ENCODE measurements at places on chromosomes 4 and X. TPM values are rescaled to one million over a fixed set of nuclear protein-coding genes. Genes with fewer than 3 reads are reported as not detected.

GRCh38 chrX:137025930-137026329 is 7.9 kb downstream of the GPR101 start:
- no peak for DNase-seq

The RNF175 gene
- polyA plus RNA-seq = not detected

The MSANTD1 gene
- polyA plus RNA-seq = 0.33 TPM

- no peak for DNase-seq
Measured at GRCh38 chrX:53318766-53319353, 37.5 kb upstream of the IQSEC2 start.

GRCh38 chrX:72132456-72132855 is 741 bp upstream of the RTL5 start:
- no peak for DNase-seq

GRCh38 chr4:74714611-74715130 is 79.7 kb downstream of the BTC start:
- no peak for DNase-seq

DNA sequence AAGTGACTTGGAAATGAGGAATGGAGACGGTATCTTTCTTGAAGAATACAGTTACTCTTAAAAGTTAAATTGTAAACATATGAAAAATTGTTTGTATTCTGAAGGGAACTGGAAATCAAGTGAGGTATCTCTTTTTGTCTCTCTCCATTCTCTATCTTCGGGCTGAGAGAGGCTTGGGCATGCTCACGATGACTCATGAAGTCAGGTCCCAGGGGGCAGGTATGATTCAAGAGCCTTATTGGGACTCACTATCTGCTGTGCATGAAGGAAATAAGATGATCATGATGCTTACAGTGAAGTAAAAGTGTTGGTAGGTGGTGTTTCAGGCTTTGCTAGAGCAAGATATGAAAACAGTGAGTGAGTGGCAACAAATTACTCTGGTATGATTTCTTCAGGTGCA is 200.4 kb upstream of the PITX2 start:
- no peak for DNase-seq

DNA sequence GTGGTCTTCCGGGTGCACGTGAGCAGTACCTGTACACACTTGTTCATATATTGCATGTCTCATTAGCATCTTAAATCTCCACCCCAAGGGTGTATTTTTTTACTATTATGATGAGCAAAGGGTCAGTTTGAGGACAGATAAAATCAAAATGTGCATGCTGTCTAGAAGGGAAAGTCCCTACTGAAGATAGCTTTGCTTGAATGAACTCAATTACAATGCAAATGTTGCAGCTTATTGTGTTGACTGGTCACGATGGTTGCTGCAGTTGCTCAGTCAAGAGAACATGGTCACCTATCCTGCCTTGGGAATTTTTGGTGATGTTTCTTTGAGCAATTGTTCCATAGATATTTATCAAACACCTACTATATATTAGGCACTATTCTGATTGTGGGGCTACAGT is 103.8 kb upstream of the MID1IP1 start:
- no peak for DNase-seq

- DNase-seq = peak; percentile 55
Measured at GRCh38 chr4:2253160-2254084, 8.5 kb downstream of the MXD4 start.

The CPZ gene
- polyA plus RNA-seq = 0.82 TPM

DNA sequence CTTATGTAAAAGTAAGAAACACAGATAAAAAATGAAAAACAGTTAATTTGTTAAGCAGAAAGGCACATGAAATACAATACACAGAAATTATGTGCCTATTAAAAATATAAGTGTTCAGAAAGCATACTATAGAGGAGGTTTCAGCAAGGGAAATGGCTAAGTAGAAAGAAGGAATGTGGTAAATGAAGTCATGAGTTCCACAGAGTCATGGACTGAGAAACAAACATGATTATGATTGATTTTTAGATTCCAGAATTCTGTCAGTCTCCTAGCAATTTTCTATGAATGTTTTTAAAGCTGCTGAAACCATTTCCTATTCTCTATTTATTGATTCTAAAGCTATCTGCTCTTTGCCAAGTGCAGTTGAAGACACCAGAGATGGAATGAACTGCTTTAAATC is 1398.4 kb downstream of the ARAP2 start:
- DNase-seq = no peak

DNA sequence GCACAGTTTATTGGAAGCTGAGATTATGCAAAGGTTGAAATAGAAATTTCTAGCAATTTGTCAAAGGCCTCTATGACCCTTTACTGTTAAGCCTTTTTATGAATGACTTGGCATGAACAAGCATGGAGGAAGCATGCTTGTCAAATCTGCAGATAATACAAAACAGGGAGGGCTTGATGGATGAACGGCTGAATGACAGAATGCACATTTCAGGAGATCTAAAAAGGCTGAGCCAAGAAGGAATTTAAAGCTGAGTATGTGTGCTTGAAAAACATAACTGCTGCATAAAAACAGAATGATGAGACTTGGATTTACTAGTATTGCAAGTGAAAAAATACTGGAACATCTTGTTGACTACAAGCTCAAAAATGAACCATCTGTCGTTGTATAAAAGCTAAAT is 29.0 kb upstream of the UBE2K start:
- no peak for DNase-seq

The SERTM2 gene
- polyA plus RNA-seq = not detected

- DNase-seq = no peak
Measured at GRCh38 chr4:126850286-126850685, 782.5 kb upstream of the INTU start.

- no peak for DNase-seq
Measured at GRCh38 chrX:8390771-8391170, 73.9 kb upstream of the VCX3B start.

DNA sequence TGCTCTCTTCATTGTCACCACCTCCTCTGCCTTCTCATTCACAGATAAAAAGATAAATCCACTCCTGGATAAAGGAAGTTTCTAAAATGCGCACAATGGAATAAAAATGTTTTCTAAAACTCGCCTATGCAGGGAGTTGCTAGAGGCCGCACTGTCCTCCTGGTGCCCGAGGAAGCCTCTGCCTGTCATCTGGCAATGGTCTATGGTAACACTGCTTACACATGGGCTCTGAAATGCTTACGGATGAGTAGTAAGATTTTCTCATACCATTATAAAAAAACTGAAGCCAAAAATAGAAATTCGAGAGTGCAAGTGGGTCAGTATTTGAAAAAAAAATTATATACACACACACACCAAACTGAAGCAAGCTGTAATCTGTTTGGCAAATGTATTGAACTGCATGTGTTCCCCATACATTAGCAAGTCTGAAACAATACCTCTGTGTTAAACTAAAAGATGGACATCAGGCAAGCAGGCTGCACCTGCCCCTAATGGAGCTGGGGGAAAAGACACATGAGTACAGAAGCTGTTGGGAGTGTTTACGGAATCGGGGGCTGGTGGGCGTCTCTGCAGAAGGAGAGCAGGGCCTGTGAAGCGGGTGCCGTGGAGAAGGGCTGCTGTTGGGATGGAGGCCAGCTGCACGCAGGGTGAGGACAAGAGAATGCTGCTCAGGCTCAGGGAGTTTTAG is 103.3 kb upstream of the FAT1 start:
- no peak for DNase-seq

The GRSF1 gene
- 46.1 TPM for polyA plus RNA-seq

- no peak for DNase-seq
Measured at GRCh38 chr4:125115941-125116340, 198.8 kb upstream of the FAT4 start.

- no peak for DNase-seq
Measured at GRCh38 chr4:154478128-154478527, 13.5 kb downstream of the DCHS2 start.

DNA sequence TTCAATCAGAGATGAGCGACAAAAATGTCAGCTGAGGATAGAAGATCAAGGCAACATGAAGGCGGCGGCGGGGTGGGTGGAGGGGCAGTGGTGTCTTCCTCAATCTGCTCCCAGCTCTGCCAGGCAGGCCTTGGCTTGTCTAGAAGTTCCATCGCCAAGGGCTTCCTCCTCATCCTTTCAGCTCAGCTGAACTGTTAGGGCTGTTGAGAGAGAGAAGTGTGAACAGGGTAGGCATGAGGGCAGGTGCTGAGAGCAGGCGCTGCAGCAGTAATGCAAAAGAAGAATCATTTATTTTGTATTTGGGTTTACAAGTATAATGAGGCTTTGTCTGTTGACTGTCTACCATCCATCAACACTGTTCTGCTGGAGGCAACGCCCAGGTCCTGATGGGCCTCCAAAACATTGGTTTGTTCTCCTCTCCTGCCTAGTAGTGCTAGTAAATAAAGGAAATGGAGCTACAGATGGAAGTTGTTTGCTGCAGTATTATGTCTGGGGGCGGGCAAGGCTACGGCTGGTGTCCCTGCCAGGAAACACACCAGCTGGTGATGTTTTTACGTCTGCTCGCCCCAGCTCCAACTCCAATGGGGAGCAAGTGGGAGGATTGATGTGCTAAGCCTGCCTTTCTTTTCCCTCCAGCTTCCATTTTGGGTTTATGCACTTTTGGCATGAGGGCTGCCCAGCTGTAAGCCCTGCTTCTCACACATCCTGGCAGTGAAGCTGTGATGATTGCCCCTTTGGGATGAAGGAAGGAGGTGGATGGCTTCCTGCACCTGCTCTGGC is 139.4 kb upstream of the BOD1L1 start:
- DNase-seq = no peak

- DNase-seq = no peak
Measured at GRCh38 chr4:121819216-121819965, 4.3 kb downstream of the CCNA2 start.

DNA sequence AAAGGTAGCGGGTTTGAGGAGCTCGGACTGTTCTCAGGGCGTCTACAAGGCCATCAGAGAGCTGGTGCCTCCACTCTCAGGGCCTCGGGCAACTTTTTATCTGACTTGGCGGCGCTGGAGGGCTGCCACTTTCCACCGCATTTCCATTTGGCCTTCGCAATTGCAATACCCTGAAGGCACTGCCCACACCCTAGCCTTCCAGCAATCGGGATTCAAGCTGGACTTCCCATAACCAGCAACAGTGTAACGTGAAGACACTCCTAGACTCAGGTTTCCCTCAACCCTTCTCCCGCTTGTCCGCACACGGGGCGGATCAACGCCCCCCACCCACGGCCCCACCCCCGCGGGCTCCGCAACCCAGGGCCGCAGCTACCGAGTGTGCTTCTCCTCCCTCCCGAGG is 50.2 kb upstream of the BCOR start:
- DNase-seq = no peak

DNA sequence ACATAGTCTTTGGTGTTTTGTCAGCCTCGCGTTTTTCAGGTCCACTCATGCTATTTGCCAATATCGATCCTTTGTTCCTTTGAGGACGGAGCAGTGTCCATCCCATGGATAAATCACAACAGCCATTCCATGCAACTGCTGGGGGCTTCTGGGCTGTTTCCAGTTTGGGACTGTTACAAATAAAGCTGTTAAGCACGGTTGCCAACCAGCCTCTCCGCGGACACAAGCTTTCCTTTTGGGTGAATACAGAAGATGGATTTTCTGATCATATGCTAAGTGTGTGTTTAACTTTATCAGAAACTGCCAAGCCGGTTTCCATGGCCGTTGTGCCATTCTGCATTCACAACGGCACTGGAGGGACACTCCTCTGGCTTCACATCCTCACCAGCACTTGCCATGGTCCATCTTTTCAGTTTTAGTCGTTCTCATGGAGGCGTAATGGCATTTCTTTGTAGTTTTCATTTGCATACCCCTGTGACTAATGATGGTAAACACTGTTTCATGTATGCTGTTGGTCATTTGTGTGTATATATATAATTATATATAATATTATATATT is 67.8 kb downstream of the ABLIM2 start:
- DNase-seq = no peak

DNA sequence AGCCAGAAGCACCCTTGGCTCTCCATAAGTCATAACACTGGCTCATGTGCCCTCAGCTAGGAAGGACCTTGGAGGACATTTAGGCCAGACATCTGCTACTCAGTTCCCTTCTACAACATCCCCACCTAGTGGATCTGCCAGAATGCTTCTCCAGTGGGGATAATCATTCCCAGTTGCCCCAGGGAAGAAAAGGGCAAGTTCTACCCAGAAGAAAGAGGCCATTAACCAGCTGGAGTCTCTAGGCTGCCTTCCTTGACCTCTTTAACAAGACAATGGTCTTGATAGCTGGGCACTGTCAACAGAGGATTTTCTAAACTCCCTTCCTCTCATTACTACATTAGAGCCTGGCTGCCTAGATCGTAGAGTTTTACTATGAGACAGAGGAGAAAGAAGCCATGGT is 42.0 kb downstream of the LGI2 start:
- DNase-seq = no peak

GRCh38 chr4:10107111-10108091 is 9.2 kb downstream of the WDR1 start:
- DNase-seq = no peak

GRCh38 chr4:110357521-110357920 is 118.4 kb upstream of the ENPEP start:
- no peak for DNase-seq

The AVPR2 gene
- 0.23 TPM for polyA plus RNA-seq

DNA sequence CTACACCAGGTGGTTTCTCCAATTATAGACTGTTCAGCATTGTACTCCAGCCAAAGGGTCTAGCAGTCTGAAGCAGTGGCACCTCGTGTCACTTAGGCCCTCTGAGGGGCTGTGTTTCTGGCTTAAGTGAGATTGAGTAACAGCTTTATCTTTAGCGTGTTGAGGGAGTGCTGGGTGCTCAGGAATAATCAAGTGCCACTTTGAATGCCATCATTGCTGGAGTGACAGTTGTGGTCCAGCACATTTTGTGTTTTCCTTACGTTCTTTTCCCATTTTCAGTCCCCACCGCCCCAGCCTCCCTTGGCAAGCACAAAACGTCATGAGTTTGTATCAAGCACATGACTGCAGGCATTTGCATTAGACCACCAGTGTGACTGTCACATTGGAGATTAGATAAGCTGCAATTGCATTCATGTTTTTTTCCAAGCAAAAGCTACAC is 58.7 kb downstream of the FNIP2 start:
- DNase-seq = no peak

The CDKL5 gene
- 1.1 TPM for polyA plus RNA-seq

- no peak for DNase-seq
Measured at GRCh38 chr4:1075809-1076699, 37.3 kb downstream of the RNF212 start.

DNA sequence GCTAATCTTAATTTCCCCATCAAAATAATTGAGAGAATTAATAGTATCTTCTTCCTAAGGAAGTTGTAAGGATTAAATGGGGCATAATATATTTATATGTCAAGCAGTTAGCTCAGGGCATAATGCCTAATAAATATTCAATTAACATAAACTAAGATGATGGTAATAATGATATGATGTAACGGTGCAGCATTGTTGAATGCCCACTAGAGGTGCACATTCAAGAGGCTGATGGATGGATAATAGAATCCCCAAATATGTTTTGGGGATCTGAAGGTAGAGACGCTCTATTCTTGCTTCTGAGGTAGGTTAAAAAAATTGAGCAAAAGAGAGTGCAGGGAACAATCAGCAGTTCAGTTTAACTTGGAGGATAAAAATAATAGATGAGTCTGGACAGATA is 37.1 kb downstream of the ATOH1 start:
- DNase-seq = no peak

GRCh38 chr4:68960294-68961163 is 8.9 kb upstream of the UGT2A3 start:
- no peak for DNase-seq

Data from aorta (tissue), 5 donors.